ENCODE measurements at places on chromosomes 3 and 15. TPM values are rescaled to one million over a fixed set of nuclear protein-coding genes. Genes with fewer than 3 reads are reported as not detected.

Gene TMEM108
- total RNA-seq: not detected

Gene EXD1
- not detected for total RNA-seq

Gene FAM3D
- total RNA-seq: not detected

- DNase-seq: peak; percentile 11
Observed at GRCh38 chr15:78509726-78510312, 2.4 kb downstream of the HYKK start.

DNA sequence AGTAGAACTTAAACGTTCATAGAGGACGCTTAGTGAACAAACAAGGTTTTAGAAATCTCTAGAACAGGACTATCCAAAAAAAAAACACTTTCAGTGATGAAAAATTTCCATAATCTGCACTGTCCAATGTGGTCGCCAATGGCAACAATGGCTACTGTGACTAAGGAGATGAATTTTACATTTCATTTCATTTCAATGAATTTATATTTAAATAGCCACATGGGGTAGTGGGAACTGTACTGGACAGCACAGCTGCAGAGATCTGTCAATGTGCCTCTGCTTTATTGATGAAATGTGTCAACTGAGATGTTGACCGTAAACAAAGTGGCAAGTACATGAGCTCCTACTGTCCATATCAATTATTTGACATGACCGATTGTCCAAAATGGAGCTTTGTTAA is 222.5 kb downstream of the MAGI1 start:
- DNase-seq: no peak

- no peak for DNase-seq
Observed at GRCh38 chr3:28595372-28595771, 246.7 kb upstream of the AZI2 start.

GRCh38 chr15:89812011-89812846 is 2.4 kb downstream of the ANPEP start:
- DNase-seq: no peak

DNA sequence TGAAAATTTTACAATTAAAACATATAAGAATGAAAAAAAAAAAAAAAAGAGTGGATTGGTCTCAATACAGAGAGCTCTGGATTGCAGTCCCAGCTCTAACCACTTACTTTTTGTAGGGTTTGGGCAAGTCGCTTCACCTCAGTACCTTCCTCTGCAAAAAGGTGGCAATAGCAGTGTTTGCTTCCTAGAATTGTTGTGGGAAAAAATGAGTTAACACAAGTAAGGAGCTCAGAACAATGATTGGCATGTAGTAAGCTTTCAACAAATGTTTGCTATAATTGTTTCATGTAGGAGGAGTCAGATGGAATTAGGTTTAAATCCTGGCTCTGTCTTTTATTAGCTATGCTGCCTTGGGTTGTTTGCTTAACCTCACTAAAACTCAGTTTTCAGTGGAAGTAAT is 425.2 kb upstream of the TBL1XR1 start:
- DNase-seq: no peak

- no peak for DNase-seq
Observed at GRCh38 chr15:99130765-99131440, 26.0 kb downstream of the SYNM start.

All from naive thymus-derived CD4-positive, alpha-beta T cell (primary cell).